SHP77 treated with DMSO at 0.1 percent for 48 hours (cell line): ENCODE measurements at places on chromosomes 11 and 22.

DNA sequence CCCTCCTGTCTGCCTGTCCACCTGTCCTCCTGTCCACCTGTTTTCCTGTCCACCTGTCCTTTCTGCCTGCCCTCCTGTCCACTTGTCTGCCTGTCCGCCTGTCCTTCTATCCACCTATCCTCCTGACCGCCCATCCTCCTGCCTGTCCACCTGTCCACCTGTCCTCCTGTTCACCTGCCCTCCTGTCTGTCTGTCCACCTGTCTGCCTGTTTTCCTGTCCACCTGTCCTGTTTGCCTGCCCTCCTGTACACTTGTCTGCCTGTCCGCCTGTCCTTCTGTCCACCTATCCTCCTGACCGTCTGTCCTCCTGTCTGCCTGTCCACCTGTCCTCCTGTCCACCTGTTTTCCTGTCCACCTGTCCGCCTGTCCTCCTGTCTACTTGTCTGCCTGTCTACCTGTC lies 682.8 kb downstream of the TBC1D22A start:
- DNase-seq = no peak

DNA sequence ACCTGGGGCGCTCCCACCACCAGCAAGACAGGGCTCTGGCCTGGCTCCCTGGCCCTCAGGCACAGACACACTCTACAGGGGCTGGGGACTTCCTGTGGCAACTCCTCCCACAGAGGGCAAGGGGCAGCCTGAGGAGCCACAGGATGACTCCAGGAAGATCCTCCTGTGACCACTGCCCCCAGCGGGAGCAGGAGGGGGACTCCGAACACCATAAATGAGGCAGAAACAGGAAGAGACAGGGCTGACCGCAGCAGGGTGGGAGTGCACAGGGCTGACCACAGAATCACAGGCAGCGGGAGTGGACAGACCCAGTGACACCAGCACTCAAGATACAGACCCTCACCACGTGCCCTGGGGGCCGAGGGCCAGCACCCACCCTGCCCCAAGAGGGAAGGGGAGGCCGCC lies 10.8 kb downstream of the ARAP1 start:
- DNase-seq = no peak

GRCh38 chr11:118933486-118933885 lies 7.8 kb upstream of the BCL9L start:
- DNase-seq = no peak

- DNase-seq = no peak
Observed at GRCh38 chr11:103633068-103633788, 403.2 kb upstream of the DDI1 start.
